ENCODE measurements at places on chromosomes 11 and 22. TPM values are rescaled to one million over a fixed set of nuclear protein-coding genes. Genes with fewer than 3 reads are reported as not detected.

The PIK3IP1 gene
- polyA plus RNA-seq, result 1.00 TPM

The TENM4 gene
- polyA plus RNA-seq, result 5.8 TPM

The GP1BB gene
- 0.36 TPM for polyA plus RNA-seq

The ELMOD1 gene
- polyA plus RNA-seq, result 0.47 TPM

The SMDT1 gene
- 40.7 TPM for polyA plus RNA-seq

The SAA1 gene
- polyA plus RNA-seq, result 0.41 TPM

The ELF5 gene
- not detected for polyA plus RNA-seq

The MIAT gene
- 27.6 TPM for polyA plus RNA-seq

The OR52H1 gene
- polyA plus RNA-seq, result 0.09 TPM

The LYVE1 gene
- not detected for polyA plus RNA-seq

The MPZL3 gene
- polyA plus RNA-seq, result 1.2 TPM

The POTEH gene
- not detected for polyA plus RNA-seq

The ARHGEF17 gene
- 23.4 TPM for polyA plus RNA-seq

The FXYD2 gene
- polyA plus RNA-seq, result 0.89 TPM

The KRTAP5-8 gene
- 0.06 TPM for polyA plus RNA-seq

The MRGPRX3 gene
- polyA plus RNA-seq, result not detected

The KLHDC7B gene
- not detected for polyA plus RNA-seq

The HTR3B gene
- not detected for polyA plus RNA-seq

The CD59 gene
- 63.1 TPM for polyA plus RNA-seq
